A549 treated with ZK216348 at 1 μM for 4 hours (cell line): ENCODE measurements at places on chromosomes 11 and 22. TPM values are rescaled to one million over a fixed set of nuclear protein-coding genes. Genes with fewer than 3 reads are reported as not detected.

DRICH1 gene
- 0.28 to 0.52 TPM (median 0.39 TPM) in 3 of 5 replicates, not detected in the others for total RNA-seq

OR10D3 gene
- total RNA-seq = not detected in 5 replicates

CRYBB2 gene
- total RNA-seq = not detected in 5 replicates

TMEM135 gene
- 9.7 to 13.3 TPM (median 10.5 TPM) in 5 replicates for total RNA-seq

ADSL gene
- 81.4 to 95.4 TPM (median 90.2 TPM) in 5 replicates for total RNA-seq

SAMM50 gene
- 41.1 to 48.9 TPM (median 46.7 TPM) in 5 replicates for total RNA-seq

GLB1L3 gene
- total RNA-seq = not detected in 5 replicates

KCNQ1 gene
- 0.62 to 1.0 TPM (median 0.71 TPM) in 4 of 5 replicates, not detected in the other for total RNA-seq

ZNF280B gene
- total RNA-seq = 0.74 to 1.9 TPM (median 1.5 TPM) in 5 replicates

OR8D4 gene
- not detected in 5 replicates for total RNA-seq

HTR3B gene
- total RNA-seq = not detected in 5 replicates

PKP3 gene
- 23.3 to 42.5 TPM (median 38.8 TPM) in 5 replicates for total RNA-seq

GLYAT gene
- not detected in 5 replicates for total RNA-seq

ANO1 gene
- 1.4 to 3.0 TPM (median 1.7 TPM) in 5 replicates for total RNA-seq

SMTN gene
- total RNA-seq = 15.4 to 31.7 TPM (median 28.8 TPM) in 5 replicates

PRDM10 gene
- 1.4 to 2.6 TPM (median 1.8 TPM) in 5 replicates for total RNA-seq

TAGLN gene
- 64.2 to 153 TPM (median 100 TPM) in 5 replicates for total RNA-seq

TMEM191B gene
- total RNA-seq = 0.60 to 2.6 TPM (median 1.0 TPM) in 4 of 5 replicates, not detected in the other

JAML gene
- not detected in 5 replicates for total RNA-seq

H19 gene
- 6.6 to 16.7 TPM (median 12.0 TPM) in 5 replicates for total RNA-seq

OTOG gene
- not detected in 5 replicates for total RNA-seq

GRK3 gene
- 3.0 to 4.3 TPM (median 3.5 TPM) in 5 replicates for total RNA-seq

LINC01488 gene
- not detected in 5 replicates for total RNA-seq

ASRGL1 gene
- total RNA-seq = 12.7 to 13.7 TPM (median 13.1 TPM) in 5 replicates

PHOX2A gene
- not detected in 5 replicates for total RNA-seq

RNF121 gene
- total RNA-seq = 40.5 to 55.3 TPM (median 51.0 TPM) in 5 replicates

GRM5 gene
- total RNA-seq = not detected in 5 replicates

APOL5 gene
- total RNA-seq = not detected in 5 replicates

ALDH3B1 gene
- total RNA-seq = 91.9 to 140 TPM (median 128 TPM) in 5 replicates

MS4A6E gene
- not detected in 5 replicates for total RNA-seq

RAB39A gene
- total RNA-seq = 0.25 to 0.70 TPM (median 0.53 TPM) in 5 replicates

MMP12 gene
- 0.12 to 0.13 TPM in 2 of 5 replicates, not detected in the others for total RNA-seq

STX5 gene
- total RNA-seq = 19.1 to 25.0 TPM (median 24.7 TPM) in 5 replicates

YDJC gene
- total RNA-seq = 27.4 to 58.2 TPM (median 57.3 TPM) in 5 replicates

OR6A2 gene
- not detected in 5 replicates for total RNA-seq

LDHAL6A gene
- not detected in 5 replicates for total RNA-seq

NCAPH2 gene
- 28.3 to 43.0 TPM (median 36.3 TPM) in 5 replicates for total RNA-seq

ADAMTS8 gene
- total RNA-seq = 0.28 to 0.76 TPM (median 0.57 TPM) in 5 replicates

PYGM gene
- total RNA-seq = 0.36 to 0.73 TPM (median 0.39 TPM) in 5 replicates

C1QTNF5 gene
- not detected in 5 replicates for total RNA-seq

OR51B4 gene
- not detected in 5 replicates for total RNA-seq

RAB38 gene
- 0.73 to 1.7 TPM (median 1.0 TPM) in 5 replicates for total RNA-seq

ADAMTS15 gene
- total RNA-seq = 4.8 to 10.2 TPM (median 8.7 TPM) in 5 replicates
